NCI-H2081 (cell line): ENCODE measurements at places on chromosomes 7 and 10.

DNA sequence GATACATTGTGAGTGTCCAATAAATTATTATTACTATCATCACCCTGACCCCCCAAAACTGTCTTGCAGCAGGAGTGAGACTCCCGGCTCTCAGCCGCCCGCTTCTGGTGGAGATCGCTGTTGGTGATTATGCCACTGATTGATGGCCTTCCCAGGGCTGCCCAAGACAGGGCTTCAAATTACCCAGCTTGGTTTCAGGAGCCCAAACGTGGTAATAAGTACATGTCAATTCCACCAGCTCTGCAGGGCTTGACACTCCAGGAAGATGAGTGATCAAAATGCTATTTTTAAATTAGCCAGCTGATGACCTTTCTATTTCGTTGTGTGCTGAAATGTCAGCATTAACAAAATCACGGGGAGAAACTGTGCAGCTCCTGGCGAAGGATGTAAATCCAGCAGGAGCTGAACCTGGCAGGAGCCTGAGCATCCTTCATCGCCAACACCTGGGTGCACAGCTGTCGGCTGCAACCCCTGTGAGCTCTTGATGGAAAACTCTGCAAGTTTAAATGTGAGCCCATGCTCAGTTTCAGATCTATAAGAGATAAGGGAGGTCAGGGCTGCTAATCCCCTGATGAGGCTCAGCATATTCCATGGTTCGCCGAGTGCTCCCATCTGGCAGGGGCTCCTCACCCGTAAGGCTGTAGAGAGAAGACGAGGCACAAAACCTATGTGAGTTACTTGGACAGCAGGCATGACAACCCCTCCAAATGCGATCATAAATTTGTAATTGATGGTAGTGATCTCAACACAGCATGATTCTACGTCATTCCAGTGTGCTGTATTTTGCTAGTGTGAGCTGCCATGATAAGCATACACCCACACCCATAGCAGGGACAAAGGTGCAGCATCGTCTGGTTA is 446.3 kb downstream of the TCERG1L start:
- no peak for DNase-seq

DNA sequence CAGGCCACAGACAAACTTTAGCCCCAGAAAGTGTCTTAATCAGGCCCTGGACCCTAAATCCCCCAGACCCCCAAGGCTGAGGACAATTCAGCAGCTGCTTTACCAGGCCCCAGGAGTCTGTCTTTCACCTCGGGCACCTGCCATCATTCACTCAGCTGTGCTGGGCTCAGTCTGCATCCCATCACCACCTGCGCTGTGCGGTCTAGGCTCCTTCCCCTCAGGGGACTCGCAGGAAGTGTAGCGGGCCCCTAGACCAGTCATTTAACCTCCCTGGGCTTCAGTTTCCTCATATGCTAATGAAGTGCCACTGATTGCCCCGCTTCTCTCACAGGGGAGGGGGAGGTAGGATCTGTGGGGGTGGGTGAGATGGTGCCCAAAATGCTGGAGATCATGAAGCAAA is 76.4 kb upstream of the ZMIZ1 start:
- DNase-seq, result no peak

GRCh38 chr10:117421985-117422384 is 46.7 kb upstream of the PDZD8 start:
- no peak for DNase-seq

DNA sequence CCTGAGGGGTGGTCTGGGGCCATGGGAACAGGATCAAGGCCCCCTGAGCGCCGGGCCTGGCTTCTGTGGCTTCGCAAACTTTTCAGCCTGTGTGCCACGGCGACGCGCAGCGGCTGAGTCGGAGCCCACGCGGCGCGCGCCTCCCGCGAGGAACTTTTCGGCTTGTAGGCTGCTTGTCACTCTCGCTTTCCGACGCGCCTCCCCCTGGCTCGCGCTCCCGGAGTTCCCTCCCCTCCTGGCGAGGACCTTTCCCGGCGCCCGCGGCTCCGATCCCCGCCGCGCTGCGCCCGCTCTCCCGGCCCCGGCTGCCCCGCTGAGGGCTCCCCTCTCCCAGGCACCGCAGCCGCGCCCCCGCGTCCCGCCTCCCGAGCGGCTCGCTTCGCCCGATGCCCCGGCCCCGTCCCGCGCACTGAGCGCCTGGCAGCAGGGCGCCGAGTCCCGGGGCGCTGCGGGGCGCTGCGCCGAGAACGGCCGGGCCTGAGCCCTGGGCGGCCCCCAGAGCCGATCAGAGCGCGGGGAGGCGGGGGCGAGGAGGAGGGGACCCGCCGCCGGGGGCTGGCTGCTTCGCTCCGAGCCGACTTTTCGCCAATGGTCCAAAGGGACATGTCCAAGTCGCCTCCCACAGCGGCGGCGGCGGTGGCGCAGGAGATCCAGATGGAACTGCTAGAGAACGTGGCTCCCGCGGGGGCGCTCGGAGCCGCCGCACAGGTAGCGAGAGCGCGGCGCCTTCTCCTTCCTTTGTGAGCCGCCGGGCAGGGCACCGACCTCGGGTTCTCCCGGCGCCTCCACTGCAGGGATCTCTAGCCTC is at the start of gene CACNB2:
TSS of gene CACNB2 (plus strand) at position 276 of the 808 bp plus-strand sequence.
- peak; percentile 55 for DNase-seq

DNA sequence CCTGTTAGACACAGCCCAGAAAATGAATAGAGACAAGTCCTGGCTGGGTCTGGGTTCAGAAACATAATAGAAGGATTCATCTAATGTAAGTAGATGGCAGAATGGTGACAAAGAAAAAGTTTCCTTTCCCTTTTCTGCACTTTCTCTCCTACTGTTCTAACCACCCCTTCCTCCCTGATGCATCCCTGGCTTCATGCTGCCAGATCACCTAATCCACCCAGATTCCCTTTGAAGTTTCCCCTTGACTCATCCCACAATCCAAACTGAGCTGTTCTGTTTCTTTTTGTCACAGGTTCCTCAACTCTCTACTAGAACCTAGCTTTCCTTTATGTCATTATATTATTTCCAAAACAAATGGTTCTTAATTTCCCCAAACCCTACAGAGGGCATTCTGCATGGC is 1.1 kb upstream of the MACC1 start:
- DNase-seq, result no peak

- no peak for DNase-seq
Observed at GRCh38 chr7:107971613-107972012, 31.3 kb downstream of the LAMB1 start.

GRCh38 chr7:29196191-29196590 is 1.6 kb downstream of the CHN2 start:
- peak; percentile 69 for DNase-seq

DNA sequence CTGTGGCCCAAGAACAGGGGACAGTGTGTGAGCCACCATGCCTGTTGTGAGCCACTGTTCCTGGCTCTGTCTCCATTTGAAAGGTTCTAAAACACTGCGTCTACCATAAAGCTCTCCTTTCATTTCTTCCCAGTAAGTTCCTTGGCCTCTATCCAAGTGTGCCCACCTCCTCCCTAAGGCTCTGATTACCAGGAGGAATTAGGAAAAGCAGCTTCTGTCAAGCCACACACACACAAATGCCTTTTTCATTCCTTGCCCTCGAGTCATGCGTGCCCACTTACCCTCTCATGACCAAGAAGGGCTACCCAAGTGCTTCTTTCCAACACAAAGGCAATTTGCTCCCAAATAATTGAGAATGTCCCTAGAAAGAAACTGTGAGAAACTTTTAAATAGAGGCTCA is 70.8 kb upstream of the PARD3 start:
- DNase-seq, result no peak

- DNase-seq, result no peak
Observed at GRCh38 chr7:34672430-34672829, 14.4 kb downstream of the NPSR1 start.

GRCh38 chr10:17576768-17577167 is 40.4 kb downstream of the HACD1 start:
- DNase-seq, result no peak

- no peak for DNase-seq
Observed at GRCh38 chr7:50567715-50568261, 2.6 kb upstream of the DDC start.
